WTC11 (cell line): ENCODE measurements at places on chromosomes 2 and 18.

DNA sequence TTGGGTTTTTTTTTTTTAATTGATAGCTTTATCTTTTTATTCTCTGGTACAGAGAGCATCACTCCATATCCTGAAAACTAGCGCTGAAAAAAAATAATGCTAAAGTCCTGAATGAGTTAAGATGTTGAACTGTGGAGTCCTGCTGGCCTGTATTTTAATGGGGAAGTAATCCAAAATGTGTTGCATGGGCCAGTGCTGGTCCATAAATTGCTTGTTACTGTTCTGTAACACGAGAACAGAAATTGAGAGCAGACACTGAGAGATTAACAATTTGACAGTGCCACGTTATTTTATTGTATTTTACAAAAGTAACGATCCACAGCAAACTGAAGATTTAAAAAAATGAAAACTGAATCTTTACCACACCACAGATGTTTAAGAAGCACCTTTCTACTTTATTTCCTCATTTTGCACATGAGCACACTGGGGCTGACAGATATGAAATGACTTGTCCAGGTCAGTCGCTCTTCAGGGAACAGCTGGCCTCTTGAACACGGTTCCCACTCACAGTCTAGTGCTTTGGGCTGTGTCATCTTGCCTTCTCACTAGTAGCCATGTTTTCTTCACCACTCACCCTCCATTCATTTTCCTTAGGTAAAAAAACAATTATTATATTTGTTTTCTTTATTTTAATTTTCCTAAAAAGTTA lies 35.3 kb downstream of the ZCCHC2 start:
- DNase-seq, result no peak

DNA sequence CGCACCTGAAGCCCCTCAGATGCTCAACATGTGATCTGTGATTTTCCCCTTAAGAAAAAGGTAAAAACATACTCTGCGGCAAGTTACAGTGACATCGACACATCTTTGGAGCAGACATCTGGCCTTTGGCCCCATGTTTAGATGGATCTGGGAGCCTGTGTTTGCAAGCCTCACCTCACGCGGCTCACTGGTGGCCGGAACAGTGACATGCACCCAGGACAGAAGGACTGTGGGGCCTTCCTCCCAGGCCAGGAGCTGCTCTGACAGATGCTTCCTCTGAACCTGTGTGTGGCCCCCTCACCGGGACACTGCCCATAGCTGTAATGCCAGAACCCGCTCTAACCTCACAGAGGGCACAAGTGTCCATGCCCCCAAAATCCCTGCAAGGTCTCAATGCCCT lies 13.1 kb downstream of the PASK start:
- DNase-seq, result no peak

GRCh38 chr2:176503776-176504175 lies 234.5 kb downstream of the MTX2 start:
- no peak for DNase-seq

GRCh38 chr2:55871637-55872036 lies 51.9 kb downstream of the EFEMP1 start:
- DNase-seq, result no peak

- DNase-seq, result no peak
Measured at GRCh38 chr18:69674292-69674877, 273.3 kb downstream of the CD226 start.
